ENCODE measurements at places on chromosomes 11 and 22. TPM values are rescaled to one million over a fixed set of nuclear protein-coding genes. Genes with fewer than 3 reads are reported as not detected.

The AMBRA1 gene
- 33.0 TPM for total RNA-seq

The PRAME gene
- total RNA-seq, result 0.14 TPM

The KMT5B gene
- total RNA-seq, result 24.9 TPM

The CPT1B gene
- total RNA-seq, result 3.9 TPM

The CALCA gene
- not detected for total RNA-seq

The APOL4 gene
- under 0.01 TPM for total RNA-seq

The OVOL1 gene
- not detected for total RNA-seq

The TPBGL gene
- total RNA-seq, result 0.14 TPM

The STK33 gene
- total RNA-seq, result 0.57 TPM

The CSF2RB gene
- 0.14 TPM for total RNA-seq

The CHRNA10 gene
- 0.66 TPM for total RNA-seq

The MRPL40 gene
- total RNA-seq, result 29.8 TPM

The OR51A2 gene
- total RNA-seq, result not detected

The BTG4 gene
- total RNA-seq, result not detected

The SC5D gene
- total RNA-seq, result 48.7 TPM

The TMEM218 gene
- total RNA-seq, result 22.8 TPM

The C11orf86 gene
- not detected for total RNA-seq

The TXN2 gene
- 34.5 TPM for total RNA-seq

The BAIAP2L2 gene
- 3.4 TPM for total RNA-seq

The ACAT1 gene
- total RNA-seq, result 44.0 TPM

The FREY1 gene
- 0.72 TPM for total RNA-seq

The HEPACAM gene
- total RNA-seq, result under 0.01 TPM

The OR5AN1 gene
- total RNA-seq, result not detected

The GAS2 gene
- total RNA-seq, result 0.66 TPM

The FIBIN gene
- 195 TPM for total RNA-seq

The TCN1 gene
- total RNA-seq, result not detected
